ENCODE measurements at places on chromosomes 4 and X.

- no peak for DNase-seq
These were observed 22.7 kb upstream of the INTS6L start for GRCh38 chrX:135497736-135498135.

- no peak for DNase-seq
These were observed 65.0 kb upstream of the FMR1 start for GRCh38 chrX:147846676-147847075.

DNA sequence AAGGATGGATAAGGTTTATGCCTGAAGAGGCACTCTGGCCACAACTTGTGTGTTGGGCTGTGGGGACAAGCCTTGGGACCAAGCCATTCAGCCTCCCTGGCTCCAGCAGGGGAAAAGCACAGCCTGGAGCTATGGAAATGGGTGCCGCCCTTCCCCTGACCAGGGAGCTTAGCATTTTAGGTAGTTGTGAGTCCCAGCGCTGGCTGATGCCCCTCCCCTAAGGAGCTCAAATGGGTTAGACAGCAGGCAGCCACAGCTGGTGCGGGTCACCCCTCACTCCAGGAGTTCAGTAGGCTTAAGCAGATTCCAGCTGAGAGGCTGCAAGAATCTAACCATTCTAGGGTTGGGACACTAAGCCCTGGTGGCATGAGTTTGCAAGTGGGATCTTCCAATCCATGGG lies 172.9 kb downstream of the KCNIP4 start:
- no peak for DNase-seq

DNA sequence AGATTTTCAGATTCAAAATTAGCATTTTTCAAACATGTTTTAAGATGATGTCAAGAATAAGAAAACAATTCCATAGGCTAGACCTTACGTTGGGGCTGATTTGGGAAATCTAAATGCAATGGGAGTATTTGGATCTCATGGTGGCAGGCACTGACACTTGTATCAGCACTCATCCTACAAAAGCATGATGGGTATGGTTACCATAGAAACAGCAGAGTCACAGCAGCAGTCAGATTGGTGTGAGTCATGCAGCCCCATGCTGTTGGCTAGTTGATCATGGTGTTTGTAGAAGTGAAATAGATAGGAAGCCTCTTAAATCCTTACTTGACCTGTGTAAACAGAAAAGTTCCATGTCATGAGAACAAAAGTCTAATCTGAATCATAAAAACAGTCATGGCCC lies 1637.3 kb upstream of the PABPC4L start:
- no peak for DNase-seq

DNA sequence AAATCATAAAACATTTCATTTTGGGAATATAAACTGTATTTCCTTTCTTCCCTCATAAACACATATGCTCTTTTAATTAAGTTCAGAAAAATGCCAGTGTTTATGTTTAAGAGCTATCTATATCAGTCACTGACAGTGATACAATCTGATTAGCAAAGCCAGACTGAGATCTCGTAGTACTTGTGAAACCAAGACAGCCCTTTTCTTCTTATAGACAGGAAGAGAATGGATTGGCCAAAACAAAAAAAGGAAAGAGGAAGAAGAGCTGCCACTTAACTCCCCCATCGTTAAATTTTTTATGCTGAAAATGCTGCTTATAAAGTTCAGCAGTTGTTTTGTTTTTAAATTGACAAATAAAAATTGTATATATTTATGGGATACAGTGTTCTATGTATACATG lies 87.4 kb downstream of the PLAC1 start:
- no peak for DNase-seq
